ENCODE measurements at places on chromosomes 13 and 19. TPM values are rescaled to one million over a fixed set of nuclear protein-coding genes. Genes with fewer than 3 reads are reported as not detected.

- DNase-seq: no peak
Observed at GRCh38 chr19:5191091-5191490, 149.5 kb downstream of the PTPRS start.

GRCh38 chr13:29746148-29746677 lies 104.2 kb downstream of the UBL3 start:
- no peak for DNase-seq

GRCh38 chr13:41231786-41232185 lies 31.6 kb downstream of the MTRF1 start:
- no peak for DNase-seq

DNA sequence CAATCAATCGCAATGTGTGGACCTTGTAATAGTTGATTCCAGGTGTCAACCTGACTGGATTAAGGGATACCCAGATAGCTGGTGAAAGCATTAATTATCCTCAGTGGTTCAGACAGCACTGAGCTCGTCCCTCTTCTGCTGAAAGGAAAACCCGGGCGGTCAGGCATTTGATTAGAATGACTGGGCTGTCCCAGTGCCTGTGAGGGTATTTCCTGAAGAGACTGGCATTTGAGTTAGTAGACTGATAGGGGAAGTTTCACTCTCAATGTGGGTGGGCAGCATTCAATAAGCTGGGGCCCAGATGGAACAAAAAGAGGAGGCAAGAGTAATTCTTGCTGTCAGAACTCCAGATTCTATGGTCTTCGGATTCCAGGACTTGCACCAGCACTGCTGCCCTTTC lies 31.9 kb downstream of the KPNA3 start:
- DNase-seq: no peak

- DNase-seq: no peak
Observed at GRCh38 chr19:16325161-16325527, 518 bp downstream of the KLF2 start.

GRCh38 chr13:76868371-76868770 lies 17.8 kb downstream of the KCTD12 start:
- DNase-seq: no peak

DNA sequence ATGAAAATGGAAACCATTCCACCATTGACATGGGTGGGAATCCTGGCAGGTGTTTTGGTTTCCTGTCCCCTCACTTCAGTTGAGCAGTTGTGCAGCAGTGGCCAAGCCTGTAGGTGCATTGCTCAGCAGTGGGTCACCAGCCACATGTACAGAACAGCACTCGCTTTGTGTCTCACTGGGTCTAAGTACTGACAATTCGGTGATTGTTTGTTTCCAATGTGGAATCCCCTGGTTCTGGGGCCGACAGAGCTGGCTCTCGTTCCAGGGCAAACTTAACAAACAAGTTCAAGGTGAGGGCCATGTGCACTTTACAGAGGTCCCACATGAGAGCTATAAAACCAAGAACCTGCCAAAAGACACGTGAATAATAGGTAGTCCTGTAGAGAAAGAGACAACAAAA lies 54.1 kb upstream of the SPATA13 start:
- no peak for DNase-seq

GRCh38 chr19:1672038-1672768 lies 19.8 kb upstream of the TCF3 start:
- no peak for DNase-seq

- no peak for DNase-seq
Observed at GRCh38 chr19:39409208-39410016, 2.8 kb downstream of the ZFP36 start.

DNA sequence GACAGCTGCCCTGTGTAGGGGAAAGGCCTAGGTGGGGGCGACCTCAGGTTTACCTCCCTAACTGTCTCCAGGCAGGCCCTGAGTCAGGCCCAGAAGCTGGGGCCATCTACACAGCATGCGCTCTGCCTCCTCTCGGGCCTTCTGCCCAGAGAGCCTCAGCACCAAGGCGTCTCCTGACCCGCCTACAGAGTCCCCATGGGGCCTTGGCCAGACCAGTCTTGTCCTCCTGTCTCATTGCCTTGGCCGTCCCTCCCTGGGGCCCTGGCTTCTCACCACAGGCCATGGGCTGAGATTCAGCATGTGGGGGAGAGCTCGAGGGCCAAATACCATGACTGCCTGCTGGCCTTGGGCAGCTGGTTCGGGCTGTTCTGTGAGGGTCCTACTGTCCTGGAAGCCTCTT lies 59.0 kb downstream of the SMARCA4 start:
- DNase-seq: no peak

- DNase-seq: no peak
Observed at GRCh38 chr13:77351315-77351714, 24.4 kb upstream of the MYCBP2 start.

DNA sequence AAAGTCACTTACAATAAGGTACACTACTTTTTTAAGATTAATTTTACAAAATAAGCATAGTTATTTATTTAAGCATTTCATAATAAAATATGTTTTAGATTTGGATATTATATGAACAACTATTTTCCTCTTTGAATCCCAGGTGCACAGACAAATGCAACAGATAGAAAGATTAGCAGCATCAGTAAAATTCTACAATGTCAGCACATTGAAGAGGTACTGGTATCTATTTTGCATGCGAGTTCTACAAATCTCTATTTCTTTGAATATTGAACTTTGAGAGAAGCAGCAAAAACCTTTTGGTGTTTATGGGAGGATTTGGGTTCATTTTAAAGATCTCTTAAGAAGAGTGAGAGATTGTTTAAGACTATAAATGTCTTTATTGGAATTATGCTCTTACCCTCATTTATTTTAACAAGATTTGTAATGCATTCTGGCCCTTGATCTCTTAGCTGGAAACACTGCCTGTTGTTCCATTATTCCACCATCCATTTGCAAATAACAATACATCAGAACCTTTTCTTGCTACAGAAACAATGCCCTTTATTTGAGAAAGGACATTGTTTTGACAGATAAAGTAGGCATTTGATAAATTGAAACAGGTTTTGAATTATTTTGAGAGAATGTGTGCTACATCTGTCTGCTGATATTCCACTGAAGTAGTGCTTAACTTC lies 558.8 kb upstream of the KLHL1 start:
- DNase-seq: no peak

Gene SIGLECL1
- not detected for polyA plus RNA-seq

Gene KLK4
- not detected for polyA plus RNA-seq

Gene ZNF586
- polyA plus RNA-seq: 15.2 TPM

All from muscle of back (tissue), 13 donors.